Activated CD4-positive, alpha-beta T cell treated with anti-CD3 and anti-CD28 coated beads for 4 hours (primary cell): ENCODE measurements at places on chromosomes 1 and 21.
A peak's percentile ranks its signal among the peaks of the same experiment; 100 is the strongest.

DNA sequence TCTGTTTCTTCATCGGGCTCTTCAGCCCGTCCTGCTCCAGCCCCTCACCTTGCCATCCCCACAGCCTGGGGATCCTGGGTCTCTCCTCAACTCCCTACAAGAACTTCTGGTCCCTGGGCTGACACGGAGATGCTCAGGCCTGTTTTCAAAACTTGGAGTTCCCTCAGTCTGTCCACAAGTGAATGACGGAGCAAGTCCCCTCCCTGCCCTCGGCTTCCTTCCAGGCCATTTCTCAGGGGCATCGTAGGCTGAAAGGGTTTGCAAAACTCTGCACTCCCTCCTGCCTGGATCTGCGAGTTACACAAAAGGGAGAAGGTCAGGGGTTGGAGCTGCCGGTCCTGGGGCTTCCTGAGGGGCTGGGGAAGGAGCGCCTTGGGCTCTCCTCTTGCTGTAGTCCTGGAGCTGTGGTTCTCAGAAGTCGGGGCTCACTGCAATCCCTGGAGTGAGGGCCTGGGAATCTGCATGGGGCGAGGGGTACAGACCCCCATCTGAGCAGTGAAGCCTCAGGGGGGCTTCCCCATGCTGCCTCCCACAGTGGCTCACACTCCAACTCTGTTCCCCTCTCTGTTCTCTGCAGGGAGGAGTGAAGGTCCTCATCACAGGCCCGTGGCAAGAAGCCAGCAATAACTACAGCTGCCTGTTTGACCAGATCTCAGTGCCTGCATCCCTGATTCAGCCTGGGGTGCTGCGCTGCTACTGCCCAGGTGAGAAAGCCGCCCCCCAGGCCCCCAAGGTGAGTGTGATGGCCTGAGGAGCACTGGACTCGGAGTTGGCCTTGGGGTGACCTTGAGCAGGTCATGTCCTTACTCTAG lies 100.6 kb upstream of the VAMP3 start:
- no peak for DNase-seq

DNA sequence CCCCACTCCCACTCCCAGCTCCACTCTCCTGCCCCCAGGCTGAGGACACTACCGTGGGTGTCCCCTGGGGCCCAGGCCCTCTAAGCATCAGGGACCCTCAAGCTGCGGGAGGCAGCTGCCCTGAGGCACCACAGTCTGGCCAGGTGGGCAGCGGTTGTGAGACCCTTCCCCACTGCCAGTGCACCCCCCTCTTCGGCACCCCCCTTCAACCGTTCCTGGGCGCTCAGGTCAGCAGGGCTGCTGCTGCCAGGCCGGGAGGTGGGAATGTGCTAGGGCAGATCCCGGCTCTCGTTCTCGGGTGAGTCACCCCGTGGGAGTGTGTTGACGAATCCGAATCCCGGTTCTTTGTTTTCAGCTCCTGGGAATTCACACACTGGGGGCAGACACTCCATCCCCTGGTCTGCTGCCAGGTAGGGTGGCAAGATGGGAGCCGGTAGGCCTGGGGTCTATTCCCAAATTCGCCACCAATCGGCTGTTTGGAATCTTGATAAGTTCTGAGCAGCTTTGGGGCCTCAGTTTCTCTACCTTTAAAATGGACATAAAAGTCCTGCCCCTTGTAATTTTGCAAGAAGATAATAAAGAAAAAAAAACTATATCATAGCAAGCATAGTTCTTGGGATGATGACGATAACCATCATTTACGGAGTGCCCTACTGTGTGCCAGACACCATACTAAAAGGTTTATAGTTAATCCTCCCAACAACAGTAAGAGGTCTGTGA lies 28.5 kb upstream of the CASZ1 start:
- DNase-seq: no peak

- DNase-seq: no peak
These were observed 203.0 kb downstream of the GRIK3 start for GRCh38 chr1:36831186-36831810.

DNA sequence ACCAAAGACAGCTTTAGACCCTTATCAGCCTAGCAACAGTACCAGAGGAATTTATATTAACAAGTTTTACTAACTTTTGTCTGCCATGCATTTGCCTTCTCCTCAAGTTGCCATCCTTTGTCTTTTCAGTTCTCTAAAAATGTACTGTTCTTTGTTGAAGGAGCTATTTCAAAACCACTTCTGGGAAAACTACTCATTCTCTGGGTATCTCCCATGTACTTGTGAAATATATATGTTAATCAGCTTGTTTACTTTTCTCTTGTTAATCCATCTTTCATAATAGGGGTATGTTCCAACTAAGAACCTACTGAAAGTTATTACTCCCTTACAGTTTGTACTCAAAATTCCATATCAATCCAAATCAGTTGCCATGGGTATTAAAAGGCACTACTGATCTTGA lies 16.3 kb downstream of the DPYD start:
- DNase-seq: no peak

DNA sequence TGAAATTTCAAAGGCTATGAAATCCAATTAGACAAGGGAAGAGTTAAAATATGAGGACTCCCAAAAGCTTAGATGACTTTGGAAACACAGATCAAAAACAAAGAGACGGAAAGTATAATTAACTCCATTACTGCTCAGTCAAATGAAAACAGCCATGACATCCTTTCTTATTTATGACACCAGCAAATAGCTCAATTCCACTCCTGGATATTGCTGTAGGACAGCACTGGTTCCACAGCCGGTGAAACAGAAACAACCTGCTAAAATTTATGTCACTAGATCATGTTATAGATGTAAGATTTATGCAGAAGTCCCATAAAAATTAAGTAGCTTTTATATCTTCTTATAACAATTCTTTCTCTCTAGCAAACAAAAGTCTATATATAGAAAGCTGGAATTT lies 65.6 kb upstream of the RRP15 start:
- no peak for DNase-seq

DNA sequence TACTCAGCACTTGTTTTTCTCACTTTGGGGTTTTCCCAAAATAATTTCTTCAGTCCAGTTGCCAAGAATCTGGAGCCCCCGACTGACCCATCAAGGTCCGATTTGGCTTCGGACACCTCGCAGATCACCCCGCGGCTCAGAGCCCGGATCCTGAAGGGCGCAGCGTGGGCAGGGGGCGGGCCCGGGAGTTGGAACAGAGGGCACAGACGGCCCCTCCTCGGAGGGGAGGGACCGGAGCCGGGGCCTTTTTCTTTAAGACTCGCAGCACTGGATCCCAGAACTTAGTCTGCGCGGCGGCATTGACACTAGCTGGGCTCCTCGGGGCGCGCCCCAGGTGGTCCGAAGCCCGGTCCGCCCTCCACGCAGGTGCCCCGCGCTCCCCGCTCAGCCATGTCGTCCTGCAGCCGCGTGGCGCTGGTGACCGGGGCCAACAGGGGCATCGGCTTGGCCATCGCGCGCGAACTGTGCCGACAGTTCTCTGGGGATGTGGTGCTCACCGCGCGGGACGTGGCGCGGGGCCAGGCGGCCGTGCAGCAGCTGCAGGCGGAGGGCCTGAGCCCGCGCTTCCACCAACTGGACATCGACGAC lies at the start of gene CBR3:
CBR3 (plus strand) TSS at position 277 of the 588 bp plus-strand sequence; CDS start at position 391, 114 bp downstream.
- DNase-seq: peak; percentile 57

DNA sequence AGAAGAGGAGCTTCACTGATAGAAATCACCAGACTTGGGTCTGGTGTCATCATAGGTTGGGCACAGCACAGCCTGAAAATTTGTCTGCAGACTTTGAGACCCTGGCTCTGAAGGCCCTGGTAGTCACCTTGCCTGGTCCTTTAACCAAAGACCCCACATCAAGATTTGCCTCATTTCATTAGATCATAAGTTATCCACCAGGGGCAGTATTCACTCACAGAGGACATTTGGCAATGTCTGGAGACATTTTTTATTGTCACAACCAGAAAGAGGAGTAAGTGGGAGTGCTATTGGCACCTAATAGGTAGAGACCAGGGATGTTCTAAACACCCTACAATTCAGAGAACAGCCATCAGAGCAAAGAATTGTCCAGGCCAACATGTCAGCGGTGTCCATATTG lies 22.1 kb upstream of the PAX7 start:
- DNase-seq: no peak

- DNase-seq: no peak
These were observed 79.0 kb downstream of the SYT2 start for GRCh38 chr1:202631076-202631923.

GRCh38 chr1:100298512-100298911 lies 32.5 kb downstream of the RTCA start:
- DNase-seq: no peak
